Body of pancreas (tissue), 4 donors: ENCODE measurements at places on chromosomes 7 and 10.

- H3K27ac ChIP-seq: no peak overlapping the region
- DNase-seq: peak; percentile 8
- H3K4me1 ChIP-seq: no peaks in the 10 kb centered on the region
- H3K4me3 ChIP-seq: no peak overlapping the region
- H3K27me3 ChIP-seq: no peaks in the 10 kb centered on the region
Observed at GRCh38 chr7:101555921-101556275, 73.2 kb downstream of the MYL10 start.

- no peak overlapping the region for H3K27ac ChIP-seq
- DNase-seq: no peak
- no peak overlapping the region for H3K4me3 ChIP-seq
- H3K36me3 ChIP-seq: no peaks in the 10 kb centered on the region
- peaks cover 10% of the 10 kb centered on the region for H3K4me1 ChIP-seq
Observed at GRCh38 chr10:91785830-91786229, 12.4 kb upstream of the TNKS2 start.

- no peak overlapping the region for H3K4me3 ChIP-seq
- peaks cover 67% of the 10 kb centered on the region for H3K4me1 ChIP-seq
- H3K36me3 ChIP-seq: no peaks in the 10 kb centered on the region
- no peak for DNase-seq
- H3K27ac ChIP-seq: no peak overlapping the region
Observed at GRCh38 chr7:152085131-152085530, 59.7 kb downstream of the GALNT11 start.

- H3K27ac ChIP-seq: peak overlapping the region; percentile 34
- no peaks in the 10 kb centered on the region for H3K27me3 ChIP-seq
- no peak for DNase-seq
- no peak overlapping the region for H3K4me3 ChIP-seq
Observed at GRCh38 chr10:122407375-122408125, 33.0 kb downstream of the PLEKHA1 start.

DNA sequence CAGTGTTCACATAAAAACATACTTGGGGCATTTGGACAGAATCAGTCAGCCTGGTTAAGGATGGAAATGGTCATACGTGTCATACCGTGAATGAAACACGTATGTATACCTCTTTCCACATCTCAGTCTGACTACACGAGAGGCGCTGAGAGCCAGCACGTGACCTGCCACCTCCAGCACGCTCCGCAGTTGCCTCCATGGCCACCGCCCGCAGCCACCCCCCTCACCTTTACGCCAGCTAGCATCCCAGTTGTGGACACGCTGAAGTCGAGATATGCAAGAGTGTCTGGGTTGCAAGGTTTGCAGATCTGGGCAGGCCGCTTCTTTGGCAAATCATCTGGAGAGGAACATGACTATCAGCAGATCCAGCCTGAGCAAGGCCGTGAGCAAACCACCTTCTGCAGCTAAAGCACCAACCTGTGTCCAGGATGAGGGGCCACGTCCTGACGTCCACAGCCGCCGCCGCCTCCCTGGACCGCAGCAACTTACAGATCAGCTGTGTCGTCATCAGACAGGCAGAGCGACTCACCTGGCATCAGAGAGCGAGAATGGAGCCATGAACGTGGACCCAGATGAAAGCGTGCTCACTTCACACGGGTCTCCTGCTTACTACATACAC, 209.4 kb downstream of the ZMYND11 start:
- H3K36me3 ChIP-seq: peaks cover 10% of the 10 kb centered on the region
- no peaks in the 10 kb centered on the region for H3K27me3 ChIP-seq
- DNase-seq: no peak
- H3K4me3 ChIP-seq: no peak overlapping the region
- no peak overlapping the region for H3K27ac ChIP-seq
- H3K4me1 ChIP-seq: no peaks in the 10 kb centered on the region

DNA sequence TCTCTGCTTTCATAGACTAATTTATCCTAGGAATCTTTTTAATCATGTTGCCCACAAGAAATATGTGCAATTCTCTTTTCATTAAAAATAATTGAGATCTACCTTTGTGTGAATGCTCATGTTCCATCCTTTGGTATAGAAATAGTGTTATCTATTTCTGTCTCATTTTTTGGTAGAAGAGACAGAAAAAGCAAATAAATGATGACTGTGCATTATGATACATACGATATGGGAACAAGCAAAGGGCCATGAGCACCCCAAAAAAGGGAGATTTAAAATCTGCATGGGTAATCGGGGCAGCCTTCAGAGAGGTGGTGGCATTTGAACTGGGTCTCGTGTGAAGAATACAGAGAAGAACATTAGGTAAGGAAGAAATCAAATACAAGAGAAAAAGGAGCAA, 1197.5 kb upstream of the AUTS2 start:
- no peaks in the 10 kb centered on the region for H3K27me3 ChIP-seq
- H3K4me1 ChIP-seq: no peaks in the 10 kb centered on the region
- no peaks in the 10 kb centered on the region for H3K36me3 ChIP-seq
- H3K27ac ChIP-seq: no peak overlapping the region

- no peaks in the 10 kb centered on the region for H3K36me3 ChIP-seq
- no peaks in the 10 kb centered on the region for H3K4me1 ChIP-seq
- no peak overlapping the region for H3K27ac ChIP-seq
- no peaks in the 10 kb centered on the region for H3K27me3 ChIP-seq
Observed at GRCh38 chr10:31644931-31645633, 283.5 kb downstream of the ARHGAP12 start.

GRCh38 chr7:111535142-111535870, 27.0 kb downstream of the IMMP2L start:
- no peak overlapping the region for H3K4me3 ChIP-seq
- no peak overlapping the region for H3K27ac ChIP-seq
- no peak for DNase-seq
- no peaks in the 10 kb centered on the region for H3K36me3 ChIP-seq

DNA sequence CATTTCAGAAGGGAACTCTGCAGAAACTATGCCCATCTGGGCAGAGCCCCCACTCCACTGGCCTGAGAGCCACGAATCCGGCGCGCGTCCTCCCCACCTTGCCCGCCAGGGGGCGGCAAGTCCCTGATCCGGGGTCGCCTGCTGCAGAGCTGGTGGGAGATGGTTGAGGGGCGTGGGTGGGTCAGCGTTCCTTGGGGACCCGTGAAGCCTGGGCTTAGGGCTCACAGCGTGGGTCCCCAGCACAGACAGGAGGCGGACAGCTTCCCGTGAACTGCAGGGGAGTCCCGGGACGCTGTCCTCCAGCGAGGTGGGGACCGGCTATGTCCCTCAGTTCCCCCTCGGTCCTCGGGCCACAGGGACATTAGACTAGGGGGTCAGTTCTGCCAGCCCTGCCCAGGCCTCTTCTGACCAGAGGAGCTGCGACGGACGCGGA, 585 bp upstream of the POP7 start:
- peaks cover 23% of the 10 kb centered on the region for H3K4me1 ChIP-seq
- DNase-seq: peak; percentile 73
- no peaks in the 10 kb centered on the region for H3K36me3 ChIP-seq

DNA sequence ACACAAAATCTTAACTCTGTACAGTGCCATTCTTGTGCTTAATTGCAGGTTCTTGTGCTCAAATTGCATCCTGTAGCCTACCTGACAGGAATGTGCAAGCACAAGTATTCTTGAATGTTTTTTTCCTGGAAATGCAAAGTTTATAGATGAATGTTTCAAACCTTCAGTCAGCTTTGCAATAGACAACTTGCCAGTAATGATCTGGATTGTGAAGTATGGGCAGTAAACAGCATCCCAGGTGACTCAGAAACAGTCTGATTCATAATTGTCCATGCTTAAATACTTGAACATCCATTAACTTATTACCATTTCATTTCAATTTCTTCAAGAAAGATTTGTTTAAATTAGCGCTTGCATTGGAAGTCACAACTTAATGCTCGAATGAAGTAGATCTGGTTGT, 347.2 kb downstream of the SDK1 start:
- DNase-seq: no peak
- H3K4me1 ChIP-seq: no peaks in the 10 kb centered on the region
- no peak overlapping the region for H3K27ac ChIP-seq
- no peaks in the 10 kb centered on the region for H3K27me3 ChIP-seq
- no peaks in the 10 kb centered on the region for H3K36me3 ChIP-seq

- no peaks in the 10 kb centered on the region for H3K36me3 ChIP-seq
- no peak overlapping the region for H3K4me3 ChIP-seq
- no peaks in the 10 kb centered on the region for H3K27me3 ChIP-seq
- DNase-seq: no peak
- H3K4me1 ChIP-seq: no peaks in the 10 kb centered on the region
- H3K27ac ChIP-seq: no peak overlapping the region
Observed at GRCh38 chr10:48468130-48468790, 136.6 kb downstream of the ARHGAP22 start.

DNA sequence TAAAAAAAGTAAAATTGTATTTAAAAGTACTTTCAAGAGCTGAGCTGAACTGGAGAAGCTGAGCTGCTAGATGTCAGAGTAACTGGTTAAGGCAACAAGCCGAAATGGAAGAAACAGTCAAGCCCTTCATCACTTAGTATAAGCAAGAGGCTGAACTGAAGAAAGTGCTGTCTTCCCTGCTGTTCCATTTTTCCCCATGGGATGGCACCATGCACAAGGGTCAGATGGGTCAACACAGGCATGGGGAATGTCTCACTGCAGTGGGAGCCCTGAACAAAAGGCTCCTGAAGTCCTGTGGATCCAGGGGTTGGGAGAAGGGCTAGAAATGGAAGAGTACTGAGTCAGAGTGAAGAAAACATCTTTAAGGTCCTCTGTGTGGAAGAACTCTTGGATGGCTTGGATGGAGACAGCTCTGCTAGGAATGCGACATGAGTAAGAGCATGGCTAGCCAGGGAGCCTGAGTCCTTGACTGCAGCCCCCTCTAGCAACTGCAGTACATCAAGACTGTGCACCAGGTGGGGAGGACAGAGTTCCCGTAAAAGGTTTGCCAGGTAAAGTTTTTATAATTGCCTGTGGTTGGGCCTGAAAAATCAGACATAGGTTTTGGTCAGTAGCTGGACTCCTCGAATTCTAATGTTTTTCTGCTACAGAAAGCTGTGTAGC, 348.3 kb downstream of the GPR158 start:
- H3K27ac ChIP-seq: no peak overlapping the region
- no peaks in the 10 kb centered on the region for H3K36me3 ChIP-seq
- no peak for DNase-seq
- no peaks in the 10 kb centered on the region for H3K4me1 ChIP-seq
- no peaks in the 10 kb centered on the region for H3K27me3 ChIP-seq

DNA sequence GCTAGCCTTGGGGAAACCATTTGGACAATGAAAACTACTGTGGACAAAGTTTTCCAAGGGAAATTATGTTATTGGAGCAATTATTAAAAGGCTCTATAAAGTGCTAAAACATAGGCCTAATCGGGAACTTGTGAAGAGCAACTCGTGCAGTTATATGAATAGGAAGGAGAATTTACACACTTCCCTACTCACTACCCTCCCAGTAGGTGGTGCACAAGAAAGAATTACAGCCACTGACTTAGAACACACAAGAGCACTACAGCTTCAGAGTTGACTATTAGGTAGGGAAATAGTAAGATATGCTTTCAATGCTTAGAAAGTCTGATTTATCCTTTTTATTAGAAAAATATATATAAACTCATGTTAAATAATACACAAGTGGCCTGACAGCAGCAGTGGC, 47.2 kb downstream of the GSAP start:
- H3K27me3 ChIP-seq: no peaks in the 10 kb centered on the region
- H3K4me3 ChIP-seq: no peak overlapping the region
- no peaks in the 10 kb centered on the region for H3K4me1 ChIP-seq
- no peak overlapping the region for H3K27ac ChIP-seq

DNA sequence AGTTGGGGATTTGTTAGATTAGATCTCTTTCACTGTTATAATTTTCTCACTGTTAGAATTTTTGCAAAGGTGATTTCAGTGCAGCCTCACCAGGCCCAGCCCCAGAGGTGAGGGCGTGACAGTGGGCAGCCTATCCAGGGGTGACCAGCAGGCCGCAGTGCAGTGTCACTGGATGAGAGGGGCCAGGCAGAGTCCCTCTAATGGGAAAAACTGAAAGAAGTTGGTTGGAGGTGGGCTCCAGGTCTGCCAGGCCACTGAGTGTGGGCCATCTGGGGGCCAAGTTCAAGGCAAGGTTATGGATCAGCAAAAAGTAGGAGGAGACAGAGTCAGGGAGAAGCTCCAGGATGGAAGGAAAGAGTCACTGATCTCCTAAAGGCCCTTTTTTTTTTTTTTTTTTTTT, 90.5 kb upstream of the SDK1 start:
- H3K27me3 ChIP-seq: no peaks in the 10 kb centered on the region
- DNase-seq: no peak
- H3K36me3 ChIP-seq: no peaks in the 10 kb centered on the region
- H3K4me3 ChIP-seq: no peak overlapping the region
- peaks cover 32% of the 10 kb centered on the region for H3K4me1 ChIP-seq

GRCh38 chr10:77165445-77166208, 472.0 kb downstream of the KCNMA1 start:
- H3K4me1 ChIP-seq: peaks cover 12% of the 10 kb centered on the region
- H3K36me3 ChIP-seq: no peaks in the 10 kb centered on the region
- no peak overlapping the region for H3K27ac ChIP-seq

DNA sequence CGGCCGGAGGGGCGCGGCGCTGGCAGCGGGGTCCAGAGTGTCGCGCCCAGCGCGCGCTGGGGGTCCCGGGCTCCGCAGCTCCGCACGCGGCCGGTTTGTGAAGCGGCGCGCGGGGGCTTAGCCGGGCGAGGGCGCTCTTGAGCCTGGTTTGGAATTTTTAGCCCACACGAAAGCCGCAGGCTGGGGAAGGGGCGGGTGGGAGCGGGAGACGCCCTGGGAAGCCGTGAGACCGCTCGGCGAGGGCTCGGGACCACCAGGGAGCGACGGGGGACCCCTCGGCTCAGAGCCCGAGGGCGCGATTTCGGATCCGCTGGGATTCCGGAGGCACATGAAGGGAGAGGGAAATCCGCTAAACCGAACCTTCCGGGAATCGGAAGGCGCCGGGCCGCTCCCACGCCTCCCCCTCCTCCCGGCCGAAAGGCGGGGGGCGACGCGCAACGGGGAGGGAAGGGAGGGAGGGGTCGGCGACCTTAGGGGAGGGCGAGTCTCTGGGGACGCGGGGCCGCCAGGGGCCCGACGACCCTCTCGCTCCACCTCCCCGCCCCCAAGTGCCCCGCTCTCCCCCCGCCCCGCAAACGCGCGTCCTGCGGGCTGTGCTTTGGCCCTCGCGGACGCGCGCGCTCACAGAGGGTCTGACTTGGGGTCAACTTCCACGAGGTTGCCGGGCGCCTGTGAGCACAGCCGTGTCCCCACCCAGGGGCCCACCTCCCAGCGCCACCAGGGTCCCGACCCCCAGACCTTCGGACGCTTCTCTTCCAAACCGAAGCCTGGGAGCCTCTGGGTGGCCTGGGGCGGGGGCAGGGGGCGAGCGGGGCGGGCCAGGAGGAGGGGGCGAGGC, 5.1 kb upstream of the ELFN1 start:
- no peaks in the 10 kb centered on the region for H3K36me3 ChIP-seq
- peaks cover 3% of the 10 kb centered on the region for H3K27me3 ChIP-seq
- peak overlapping the region; percentile 30 for H3K4me3 ChIP-seq
- H3K27ac ChIP-seq: no peak overlapping the region
- peaks cover 43% of the 10 kb centered on the region for H3K4me1 ChIP-seq
- peak; percentile 53 for DNase-seq

GRCh38 chr10:8568401-8568800, 513.9 kb downstream of the GATA3 start:
- no peak overlapping the region for H3K4me3 ChIP-seq
- no peaks in the 10 kb centered on the region for H3K4me1 ChIP-seq
- H3K27me3 ChIP-seq: no peaks in the 10 kb centered on the region

- H3K27me3 ChIP-seq: no peaks in the 10 kb centered on the region
- DNase-seq: no peak
- H3K36me3 ChIP-seq: no peaks in the 10 kb centered on the region
- no peak overlapping the region for H3K27ac ChIP-seq
Observed at GRCh38 chr10:122154031-122154544, 117.0 kb upstream of the BTBD16 start.

GRCh38 chr10:46270086-46270811, 16.5 kb upstream of the ANTXRL start:
- no peak overlapping the region for H3K4me3 ChIP-seq
- H3K4me1 ChIP-seq: no peaks in the 10 kb centered on the region
- H3K27ac ChIP-seq: no peak overlapping the region
- no peak for DNase-seq
